ENCODE measurements at places on chromosomes 5 and 9.

DNA sequence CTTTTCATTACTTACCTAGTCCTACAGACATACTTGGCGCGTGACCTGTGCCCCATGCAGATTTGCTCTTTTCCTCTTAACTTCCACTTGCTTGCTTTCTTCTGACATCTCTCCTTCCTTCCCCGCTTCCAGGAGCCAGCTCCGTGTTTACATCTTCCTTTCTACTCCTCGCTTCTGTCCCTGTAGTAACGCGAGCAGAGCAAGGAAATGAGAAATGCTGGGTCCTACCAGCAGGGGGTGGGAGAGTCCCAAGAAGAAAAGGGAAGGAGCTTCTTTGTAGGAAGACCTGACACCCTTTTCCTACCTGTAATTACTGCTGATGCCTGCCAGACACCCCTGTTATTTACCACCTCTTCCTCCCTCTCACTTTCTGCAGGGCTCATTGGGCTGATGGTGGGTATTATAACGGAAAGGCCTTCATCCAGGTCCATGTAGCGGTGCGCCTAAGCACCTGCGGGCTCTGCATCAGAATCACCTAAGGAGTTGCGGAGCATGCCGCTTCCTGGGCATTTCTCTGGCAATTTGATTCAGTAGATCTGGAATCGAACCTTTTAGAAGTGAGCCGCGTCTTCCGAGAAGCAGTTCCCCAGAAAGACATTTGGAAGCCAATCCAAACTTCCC lies 1260.8 kb upstream of the WWC1 start:
- DNase-seq: no peak

DNA sequence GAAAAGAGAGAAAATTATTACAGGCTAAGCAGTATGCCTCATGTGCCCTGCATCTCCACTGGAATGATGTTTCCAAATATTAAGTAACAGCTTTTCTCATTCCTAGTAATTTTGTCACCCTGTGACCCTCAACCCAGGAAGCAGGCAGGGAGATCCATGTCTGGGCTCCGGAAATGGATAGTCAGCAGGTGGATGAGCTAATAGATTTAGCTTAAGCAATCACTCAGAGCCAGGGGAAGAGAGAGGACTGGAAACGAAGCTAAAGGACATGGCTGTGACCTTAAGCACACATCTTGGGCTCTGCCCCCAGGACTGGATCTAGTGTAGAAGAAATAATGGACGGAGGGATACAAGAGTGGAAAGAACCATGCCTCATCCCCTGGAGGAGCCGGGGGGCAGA lies 89.5 kb downstream of the ARSB start:
- DNase-seq: no peak

GRCh38 chr9:37329576-37329975 lies 92.9 kb upstream of the GRHPR start:
- DNase-seq: no peak

GRCh38 chr5:59923465-59923864 lies 29.9 kb upstream of the PDE4D start:
- DNase-seq: no peak

- no peak for DNase-seq
Observed at GRCh38 chr5:40832345-40832744, 2.7 kb downstream of the RPL37 start.

GRCh38 chr5:96175090-96175489 lies 213.4 kb upstream of the ELL2 start:
- DNase-seq: no peak

GRCh38 chr9:87499424-87500017 lies 1.9 kb downstream of the DAPK1 start:
- no peak for DNase-seq

- DNase-seq: no peak
Observed at GRCh38 chr9:12961276-12961809, 186.5 kb downstream of the LURAP1L start.

- DNase-seq: no peak
Observed at GRCh38 chr5:75617736-75618352, 6.6 kb downstream of the ANKDD1B start.

- DNase-seq: no peak
Observed at GRCh38 chr5:92835712-92836111, 745.3 kb downstream of the NR2F1-AS1 start.

DNA sequence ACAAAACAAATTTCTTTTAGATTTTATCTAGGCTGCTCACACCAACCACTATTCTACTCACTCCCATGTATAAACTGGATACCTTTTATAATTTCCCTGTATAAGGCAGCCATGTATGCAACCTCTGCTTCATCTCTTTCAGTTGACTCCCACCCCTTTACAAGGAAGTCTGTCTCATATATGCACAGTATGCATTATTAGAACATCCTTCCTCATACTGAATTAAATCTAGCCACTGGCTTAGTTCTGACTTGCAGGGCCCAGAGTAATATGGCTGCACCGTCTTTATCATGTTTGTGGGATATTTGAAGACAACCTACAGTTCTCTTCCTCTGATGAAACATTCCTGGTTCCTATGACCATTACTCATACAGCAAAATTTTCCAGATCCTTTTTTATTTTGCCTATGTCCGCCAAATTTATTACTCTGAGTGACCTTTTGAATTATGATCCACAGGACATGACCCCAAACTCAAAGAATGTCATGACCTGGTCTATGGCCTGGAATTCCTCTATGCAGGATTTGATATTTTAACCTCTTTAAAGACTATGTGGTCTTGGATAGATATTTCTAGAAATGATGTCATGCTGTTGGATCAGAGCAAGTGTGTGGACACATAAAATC lies 76.6 kb upstream of the ITGA1 start:
- no peak for DNase-seq

- DNase-seq: no peak
Observed at GRCh38 chr9:110126499-110126941, 81.4 kb downstream of the C9orf152 start.

GRCh38 chr5:157479166-157479565 lies 19.2 kb downstream of the NIPAL4 start:
- DNase-seq: no peak

DNA sequence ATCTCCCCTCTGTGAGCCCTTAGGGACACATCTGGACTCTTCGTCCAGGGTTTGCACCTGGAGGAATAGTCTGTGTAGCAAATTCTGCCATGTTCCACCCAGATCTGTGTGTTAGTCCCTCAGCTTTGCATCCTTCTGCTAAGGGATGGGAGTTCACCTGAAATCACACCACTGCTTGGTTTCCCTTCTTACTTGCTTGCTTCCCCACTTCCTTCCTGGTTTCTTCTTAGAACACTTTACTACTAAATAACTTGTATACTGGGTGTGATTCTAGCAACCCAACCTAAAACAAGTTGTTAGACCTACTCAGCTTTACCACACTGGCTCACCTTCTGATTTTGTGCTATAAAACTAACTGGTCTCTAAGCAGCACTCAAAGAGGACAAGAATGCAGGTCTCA lies 202.6 kb upstream of the MAP3K1 start:
- no peak for DNase-seq

- peak; percentile 26 for DNase-seq
Observed at GRCh38 chr5:176360894-176361436, 599 bp downstream of the KIAA1191 start.

DNA sequence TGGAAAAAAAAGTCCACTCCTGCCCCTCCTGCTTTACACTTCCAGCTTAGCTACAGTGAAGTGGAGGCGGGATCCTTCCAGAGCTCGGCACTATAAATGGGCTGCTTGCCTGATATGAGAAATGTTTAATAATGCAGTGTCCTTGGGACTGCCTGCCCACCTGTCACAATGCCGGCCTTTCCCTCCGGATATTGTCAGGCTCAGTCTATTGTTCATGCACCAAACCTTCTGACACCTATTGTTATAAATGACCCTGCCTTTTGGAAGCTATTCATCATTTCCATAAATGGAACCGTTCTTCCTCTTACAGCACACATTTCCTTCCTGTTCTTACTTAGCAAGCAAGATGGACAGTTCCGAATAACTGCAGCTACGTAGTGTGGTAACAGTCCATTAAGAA lies 146.3 kb downstream of the DMAC1 start:
- no peak for DNase-seq

GRCh38 chr9:77770340-77770739 lies 122.2 kb upstream of the GNA14 start:
- no peak for DNase-seq

GRCh38 chr5:149397530-149397929 lies 18.4 kb upstream of the IL17B start:
- no peak for DNase-seq

GRCh38 chr5:105956456-105957196 lies 1714.1 kb downstream of the EFNA5 start:
- DNase-seq: no peak

DNA sequence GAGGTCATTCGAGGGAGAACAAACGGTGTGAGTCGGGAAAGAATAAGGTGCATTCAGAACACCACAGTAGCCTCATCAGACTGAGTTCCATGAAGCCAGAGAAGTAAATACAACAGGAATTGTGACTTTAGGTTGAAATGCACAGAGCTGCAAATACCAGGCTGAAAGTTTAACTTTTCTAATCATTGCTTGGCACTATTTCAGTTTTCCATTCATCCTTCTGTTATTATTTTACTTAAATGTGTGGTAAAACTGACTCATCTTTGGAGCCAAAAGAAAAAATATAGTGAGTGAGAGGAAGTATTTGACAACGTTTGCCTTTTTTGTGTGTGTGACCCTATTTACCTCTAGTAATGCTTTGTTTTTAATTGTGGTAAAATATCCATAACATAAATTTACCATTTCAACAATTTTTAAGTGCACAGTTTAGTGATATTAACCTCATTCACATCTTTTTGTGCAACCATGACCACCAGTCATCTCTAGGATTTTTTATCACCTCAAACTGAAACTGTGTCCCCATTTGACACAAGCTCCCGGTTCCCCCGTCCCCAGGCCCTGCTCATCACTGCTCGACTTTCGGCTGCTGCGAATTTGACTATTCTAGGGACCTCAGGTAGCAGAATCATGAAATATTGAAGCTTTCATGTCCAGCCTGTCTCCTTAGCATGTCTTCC lies 166.8 kb downstream of the HSD17B3 start:
- DNase-seq: no peak

DNA sequence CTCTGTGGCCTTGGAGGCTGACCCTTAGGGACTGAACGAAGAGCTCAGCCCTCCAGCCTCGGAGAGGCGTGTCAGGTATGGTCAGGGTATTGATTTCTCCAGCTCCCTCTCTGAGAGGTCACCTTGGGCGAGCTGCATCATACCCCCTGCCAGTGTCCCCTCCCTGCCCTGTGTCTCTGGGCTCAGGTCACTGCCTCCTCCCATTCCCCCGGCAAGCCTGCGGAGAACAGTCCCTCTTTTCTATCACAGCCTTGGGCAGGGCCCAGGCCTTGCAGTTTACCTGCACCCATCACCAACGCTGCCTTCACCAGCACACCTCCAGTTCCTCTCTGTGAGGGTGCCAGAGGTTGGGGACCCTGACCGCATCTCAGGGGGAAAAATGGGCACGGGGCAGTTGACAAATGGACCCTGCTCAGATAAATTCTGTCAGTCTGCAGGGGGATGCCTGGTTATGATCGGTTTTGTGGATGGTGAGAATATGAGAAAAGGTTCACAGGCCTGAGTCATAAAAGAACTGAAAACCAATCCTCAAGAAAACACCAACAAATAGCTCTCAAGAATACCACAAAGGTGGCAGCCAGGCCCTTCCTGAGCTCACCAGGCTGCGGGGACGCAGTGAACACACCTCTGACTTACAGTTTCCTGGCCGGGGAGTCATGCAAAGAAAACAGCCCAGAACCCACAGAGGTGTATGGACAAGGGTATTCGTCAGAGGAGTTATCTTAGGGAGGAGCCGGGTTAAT lies 24.7 kb upstream of the RXRA start:
- DNase-seq: no peak

DNA sequence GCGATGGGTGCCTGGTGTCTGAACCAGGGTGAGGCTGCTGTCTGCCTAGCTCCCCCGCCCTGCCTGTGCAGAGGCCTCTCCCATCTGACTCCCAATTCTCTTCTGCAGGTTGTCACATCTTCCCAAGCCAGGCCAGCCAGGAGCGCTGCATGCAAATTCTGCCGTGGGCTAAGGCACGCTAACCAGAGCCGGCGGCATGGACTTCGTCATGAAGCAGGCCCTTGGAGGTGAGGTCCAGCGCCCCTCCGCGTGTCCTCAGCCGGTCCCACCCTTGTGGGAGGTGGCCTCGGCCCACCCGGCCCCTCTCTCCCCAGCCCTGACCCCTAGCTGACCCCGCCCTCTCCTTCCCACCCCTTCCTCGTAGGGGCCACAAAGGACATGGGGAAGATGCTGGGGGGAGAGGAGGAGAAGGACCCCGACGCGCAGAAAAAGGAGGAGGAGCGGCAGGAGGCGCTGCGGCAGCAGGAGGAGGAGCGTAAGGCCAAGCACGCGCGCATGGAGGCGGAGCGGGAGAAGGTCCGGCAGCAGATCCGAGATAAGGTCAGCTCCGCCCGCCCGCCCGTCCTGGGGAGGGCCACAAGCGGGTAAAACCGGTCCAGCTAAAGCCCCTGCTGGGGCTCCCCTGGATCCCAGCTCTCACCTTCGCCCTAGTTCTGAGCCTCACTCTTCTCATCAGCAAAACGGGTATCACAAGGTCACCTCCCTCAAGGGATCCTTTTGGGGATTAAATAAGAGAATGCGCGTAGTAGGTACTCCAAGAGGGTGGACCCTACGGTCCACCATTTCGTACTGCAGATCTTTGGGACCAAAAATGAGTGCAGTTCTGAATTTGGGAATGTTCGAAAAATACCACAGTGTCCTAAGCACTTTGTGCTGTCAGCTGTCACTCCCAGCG lies 7.4 kb downstream of the CPLX2 start:
- DNase-seq: no peak

DNA sequence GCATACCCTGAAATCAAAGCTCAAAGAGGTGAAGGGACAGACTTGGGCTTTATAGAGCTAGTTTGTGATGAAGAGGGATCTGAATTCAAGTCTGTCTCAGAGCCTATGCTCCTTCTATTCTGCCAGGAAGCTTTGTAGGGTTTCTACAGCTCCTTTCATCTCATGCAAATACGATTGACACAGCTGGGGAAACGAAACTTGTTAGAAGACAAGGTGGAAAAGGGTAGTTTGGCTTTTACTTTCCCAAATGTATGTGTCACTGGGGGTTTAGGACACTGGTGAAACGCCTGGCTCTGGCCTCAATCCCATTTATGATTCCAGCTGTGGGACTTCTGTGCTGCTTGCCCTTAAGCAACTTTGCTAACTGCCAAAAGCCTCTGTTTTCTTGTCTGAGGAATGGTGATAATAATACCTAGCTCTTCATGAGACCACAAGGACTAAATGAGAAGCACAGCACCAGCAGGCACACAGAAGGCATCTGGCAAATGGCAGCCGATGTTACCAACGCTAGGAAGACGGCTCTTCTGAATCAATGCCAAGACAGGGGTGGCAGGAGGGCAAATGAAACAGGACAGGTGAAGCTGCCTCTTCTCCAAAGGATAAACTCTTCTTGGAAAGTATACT lies 70.3 kb upstream of the EQTN start:
- DNase-seq: no peak

DNA sequence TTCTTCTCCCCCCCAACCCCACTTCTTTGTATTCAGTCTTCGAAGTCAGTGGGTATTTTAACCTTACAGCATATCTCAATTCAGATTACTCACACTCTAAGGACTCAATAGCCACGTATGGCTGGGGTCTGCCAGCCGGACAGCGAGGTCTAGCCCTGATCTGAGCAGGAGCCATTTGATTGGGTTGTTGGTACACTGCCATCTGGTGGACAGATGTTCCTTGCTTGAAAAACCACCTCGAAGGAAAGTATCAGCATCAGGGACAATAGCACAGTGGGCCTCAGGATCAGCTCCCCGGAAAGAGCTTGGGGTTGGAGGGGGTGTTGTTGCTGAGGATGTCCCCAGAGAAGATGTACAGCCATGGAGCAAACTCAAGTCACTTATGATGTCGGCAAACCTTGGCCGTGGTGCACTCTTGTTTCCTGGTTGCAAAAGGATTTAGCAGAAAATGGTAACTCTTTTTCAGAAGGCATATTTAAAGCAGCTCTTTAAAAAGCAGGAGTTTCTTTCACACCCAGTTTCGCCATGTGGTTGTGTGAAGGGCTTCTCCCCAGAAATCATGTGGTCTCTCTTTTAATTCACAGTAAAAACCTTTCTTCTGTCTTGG lies 31.7 kb upstream of the KCNMB1 start:
- DNase-seq: peak; percentile 29
